MV-4-11 (cell line): ENCODE measurements at places on chromosomes 4 and X.

DNA sequence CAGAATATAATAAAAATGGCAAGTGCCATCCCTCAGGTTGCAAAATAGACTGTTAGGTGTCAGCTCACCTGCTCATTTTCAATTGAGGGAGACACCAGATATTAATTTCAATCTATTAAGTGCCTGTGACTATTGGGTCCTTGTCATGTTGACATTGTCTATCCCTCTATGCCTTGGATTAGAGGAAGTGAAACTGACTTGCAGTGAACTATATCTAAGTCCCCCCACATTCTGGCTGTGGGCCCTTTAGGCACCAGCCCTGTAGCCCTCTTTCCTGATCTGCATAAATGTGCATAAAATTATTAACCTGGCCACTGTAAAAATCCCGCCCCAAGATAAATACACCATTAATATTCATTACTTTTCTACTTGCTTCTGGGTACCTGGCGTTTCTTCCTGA lies 293.0 kb upstream of the CLNK start:
- peak; percentile 58 for DNase-seq

- no peak for DNase-seq
Observed at GRCh38 chr4:58760100-58760499, 1649.9 kb upstream of the IGFBP7 start.

- no peak for DNase-seq
Observed at GRCh38 chr4:675980-676870, 1.9 kb downstream of the MYL5 start.

- no peak for DNase-seq
Observed at GRCh38 chrX:117508021-117508420, 608.6 kb downstream of the KLHL13 start.

DNA sequence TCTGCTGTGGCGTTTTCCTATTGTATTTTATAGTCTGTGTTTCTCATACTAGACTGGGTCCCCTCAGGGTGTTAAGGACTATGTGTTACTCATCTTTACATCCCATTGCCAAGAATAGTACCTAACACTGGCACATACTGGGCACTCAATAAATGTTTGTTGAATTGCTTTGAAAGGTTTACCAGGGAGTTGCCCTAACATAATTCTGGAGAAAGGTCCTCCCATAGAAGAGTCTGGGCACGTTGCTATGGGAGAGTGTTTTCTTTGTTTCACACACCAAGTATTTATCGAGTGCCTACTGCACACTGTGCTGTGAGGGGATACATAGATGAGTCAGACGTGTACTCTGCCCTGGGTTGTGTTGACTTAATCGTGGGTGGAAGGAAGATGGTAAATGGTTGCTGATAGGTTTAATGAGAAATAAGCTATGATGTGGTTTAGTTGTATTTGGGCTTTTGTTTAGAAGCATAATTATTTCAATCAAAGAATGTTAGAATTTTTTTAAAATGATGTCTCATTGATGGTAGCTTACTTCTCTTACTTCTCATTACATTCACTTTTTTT lies 42.9 kb downstream of the AFF1 start:
- peak; percentile 34 for DNase-seq

DNA sequence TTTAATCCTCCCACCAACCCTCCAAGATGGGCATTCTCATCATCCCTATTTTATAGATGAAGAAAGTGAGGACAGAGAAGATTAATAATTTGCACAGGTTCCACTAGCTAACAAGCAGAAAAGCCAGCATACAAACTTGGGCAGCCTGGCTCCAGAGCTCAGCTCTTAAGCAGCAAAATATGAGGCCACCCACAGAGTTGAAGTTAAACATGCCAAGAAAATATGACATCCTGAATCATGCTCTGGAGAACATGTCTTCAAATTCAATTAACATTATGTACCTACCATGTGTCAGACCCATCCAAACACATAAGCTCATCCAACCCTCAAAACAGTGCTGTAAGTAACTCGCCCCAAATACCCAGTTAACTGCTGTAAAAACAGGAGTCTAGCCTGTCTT lies 33.9 kb downstream of the USP46 start:
- DNase-seq, result no peak

DNA sequence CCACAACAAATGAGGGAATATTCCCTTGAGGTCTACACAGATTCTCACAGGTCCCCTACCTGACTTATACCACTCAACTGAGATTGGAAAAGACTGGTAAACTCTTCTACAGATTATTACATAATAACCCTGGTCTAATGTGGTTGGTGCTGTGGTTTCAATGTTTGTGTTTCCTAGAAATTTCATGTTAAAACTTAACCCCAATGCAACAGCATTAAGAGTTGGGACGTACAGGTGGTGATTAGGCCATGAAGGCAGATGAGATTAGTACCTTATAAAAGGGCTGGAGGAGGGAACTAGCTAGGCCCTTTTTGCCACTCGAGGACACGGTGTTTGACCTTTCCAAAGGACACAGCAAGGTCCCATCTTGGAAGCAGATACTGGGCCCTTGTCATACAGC lies 84.3 kb upstream of the TAPT1 start:
- no peak for DNase-seq

DNA sequence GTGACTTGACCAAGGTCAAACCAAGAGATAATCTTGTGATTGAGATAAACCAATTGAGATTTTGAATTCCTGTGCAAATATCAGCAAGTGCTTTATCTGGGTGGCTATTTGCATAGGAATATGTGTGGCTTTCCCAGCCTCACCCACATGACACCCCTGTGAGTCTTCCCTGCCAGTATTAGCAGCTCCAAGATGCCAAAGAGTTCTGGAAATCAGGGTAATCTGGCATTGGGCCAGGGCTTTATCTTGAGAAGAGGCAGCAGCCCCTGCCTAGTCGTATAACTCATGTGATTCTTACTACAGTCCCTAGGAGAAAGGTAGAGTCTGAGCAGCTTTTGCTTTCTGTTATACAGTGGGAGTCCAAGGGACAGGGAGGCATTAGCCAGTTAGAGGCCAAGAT lies 87.7 kb downstream of the RLIM start:
- no peak for DNase-seq

DNA sequence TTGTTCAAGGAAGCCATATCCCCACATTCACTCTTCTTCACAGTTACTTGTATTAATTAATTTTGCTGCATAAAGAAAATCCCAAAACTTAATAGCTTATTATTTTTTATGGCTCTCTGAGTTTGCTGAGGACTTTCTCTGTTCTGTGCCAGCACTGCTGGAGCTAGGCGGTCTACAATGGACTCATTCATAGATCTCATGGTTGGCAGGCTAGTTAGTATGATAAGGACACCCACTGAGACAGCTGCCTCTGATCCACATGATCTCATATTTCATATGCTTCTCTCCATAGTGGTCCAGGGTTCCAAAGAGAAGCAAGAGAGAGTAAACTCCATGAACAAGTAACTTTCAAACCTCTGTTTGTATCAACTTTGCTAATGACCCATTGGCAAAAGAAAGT lies 170.2 kb downstream of the ADGRA3 start:
- no peak for DNase-seq

- DNase-seq, result no peak
Observed at GRCh38 chr4:10232114-10232513, 115.5 kb upstream of the WDR1 start.

DNA sequence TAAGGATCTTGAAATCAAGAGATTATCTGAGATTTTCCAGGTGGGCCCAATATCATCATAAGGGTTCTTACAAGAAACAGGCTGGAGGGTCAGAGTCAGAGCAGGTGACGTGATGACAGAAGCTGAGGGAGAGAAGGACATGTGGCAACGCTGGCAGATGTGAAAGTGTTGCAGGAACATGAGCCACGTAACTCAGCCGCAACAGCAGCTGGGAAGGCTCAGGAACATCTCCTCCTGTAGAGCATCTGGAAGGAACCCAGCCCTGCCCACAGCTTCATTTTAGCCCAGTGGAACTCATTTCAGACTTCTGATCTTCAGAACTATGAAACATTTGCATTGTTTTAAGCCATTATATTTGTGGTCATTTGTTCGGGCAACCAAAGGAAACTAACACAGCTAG lies 156.3 kb upstream of the VEGFC start:
- DNase-seq, result no peak

DNA sequence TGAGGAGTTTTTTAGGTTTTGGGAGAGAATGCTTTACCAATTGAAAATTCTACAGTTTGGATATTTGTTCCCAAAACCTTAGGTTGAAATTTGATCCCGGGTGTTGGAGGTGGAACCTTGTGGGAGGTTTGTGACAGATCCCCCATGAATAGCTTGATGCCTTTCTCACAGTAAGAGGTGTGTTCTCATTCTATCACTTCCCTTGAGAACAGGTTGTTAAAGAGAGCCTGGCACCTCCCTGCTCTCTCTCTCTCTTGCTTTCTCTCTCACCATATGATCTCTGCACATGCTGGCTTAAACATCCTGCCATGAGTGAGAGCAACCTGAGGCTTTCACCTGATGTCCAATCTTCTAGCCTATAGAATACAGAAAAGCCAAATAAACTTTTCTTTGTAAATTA lies 1475.5 kb upstream of the AGA start:
- no peak for DNase-seq

DNA sequence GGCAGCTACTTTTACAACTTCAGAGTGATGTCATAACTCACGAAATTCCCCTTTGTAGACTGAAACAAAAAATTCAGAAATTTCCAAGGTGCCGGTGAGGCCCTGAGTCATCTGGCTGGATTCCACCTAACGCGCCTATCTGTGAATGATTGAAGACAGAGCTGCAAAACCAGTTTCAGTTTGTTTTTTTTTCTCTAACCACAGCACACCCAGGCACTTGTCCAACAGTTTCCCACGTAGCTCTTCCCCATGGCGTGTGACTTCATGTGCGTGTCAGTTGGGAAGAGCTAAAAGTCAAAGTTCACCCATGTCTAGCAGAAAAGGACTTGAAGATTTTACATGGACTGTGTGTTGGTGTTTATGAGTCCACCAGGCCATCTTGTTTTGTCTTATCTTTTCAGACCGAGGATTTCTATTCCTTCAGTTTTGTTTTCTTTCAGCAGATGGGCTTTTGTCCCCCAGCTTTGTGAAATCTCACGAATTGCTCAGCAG lies 16.4 kb downstream of the TCEANC start:
- peak; percentile 75 for DNase-seq

DNA sequence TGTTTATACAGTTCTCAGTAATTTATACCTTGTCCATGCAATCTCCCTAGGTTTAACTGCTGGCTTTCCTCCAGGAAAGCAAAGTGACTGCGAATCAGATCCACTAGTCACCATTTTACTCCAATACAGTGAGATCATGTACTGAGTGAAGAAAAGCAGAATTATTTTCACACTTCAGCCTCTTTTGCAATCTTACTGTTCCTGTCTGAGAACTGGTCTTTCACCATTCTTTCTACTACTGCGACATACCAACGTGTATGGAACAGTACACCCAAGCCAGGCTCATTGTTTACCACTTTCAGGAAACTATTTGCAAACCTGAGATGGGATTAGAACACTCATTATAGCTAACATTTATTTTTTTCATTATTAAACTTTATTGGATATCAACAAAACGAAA lies 8.0 kb upstream of the MSL3 start:
- peak; percentile 19 for DNase-seq

- no peak for DNase-seq
Observed at GRCh38 chr4:65223601-65224000, 446.7 kb downstream of the EPHA5 start.

GRCh38 chrX:129933700-129934099 lies 27.7 kb downstream of the UTP14A start:
- no peak for DNase-seq

GRCh38 chrX:111506826-111507225 lies 4.6 kb upstream of the SERTM2 start:
- DNase-seq, result no peak

DNA sequence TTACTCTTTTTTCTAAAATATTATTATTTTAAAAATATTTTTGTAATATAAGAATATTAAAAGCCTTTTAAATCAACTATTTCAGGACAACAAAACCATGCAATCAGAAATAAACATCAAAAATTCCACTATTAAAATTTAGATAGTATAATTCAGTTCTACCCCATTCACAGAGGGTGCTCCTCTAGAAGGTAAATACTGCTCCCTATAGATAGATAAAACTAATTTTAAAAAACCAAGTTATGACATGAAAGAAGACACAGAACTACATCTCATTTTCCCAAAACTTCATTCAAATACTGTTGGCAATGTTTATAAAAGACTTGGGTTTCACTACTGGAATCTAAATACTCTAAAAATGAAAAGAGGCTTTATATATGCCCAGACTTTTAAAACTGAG lies 219.3 kb downstream of the SPOCK3 start:
- DNase-seq, result no peak

- no peak for DNase-seq
Observed at GRCh38 chr4:178205826-178206225, 763.6 kb upstream of the AGA start.

- no peak for DNase-seq
Observed at GRCh38 chr4:21290562-21290961, 590.3 kb downstream of the PACRGL start.

- peak; percentile 42 for DNase-seq
Observed at GRCh38 chr4:4995103-4995907, 24.0 kb downstream of the CYTL1 start.

DNA sequence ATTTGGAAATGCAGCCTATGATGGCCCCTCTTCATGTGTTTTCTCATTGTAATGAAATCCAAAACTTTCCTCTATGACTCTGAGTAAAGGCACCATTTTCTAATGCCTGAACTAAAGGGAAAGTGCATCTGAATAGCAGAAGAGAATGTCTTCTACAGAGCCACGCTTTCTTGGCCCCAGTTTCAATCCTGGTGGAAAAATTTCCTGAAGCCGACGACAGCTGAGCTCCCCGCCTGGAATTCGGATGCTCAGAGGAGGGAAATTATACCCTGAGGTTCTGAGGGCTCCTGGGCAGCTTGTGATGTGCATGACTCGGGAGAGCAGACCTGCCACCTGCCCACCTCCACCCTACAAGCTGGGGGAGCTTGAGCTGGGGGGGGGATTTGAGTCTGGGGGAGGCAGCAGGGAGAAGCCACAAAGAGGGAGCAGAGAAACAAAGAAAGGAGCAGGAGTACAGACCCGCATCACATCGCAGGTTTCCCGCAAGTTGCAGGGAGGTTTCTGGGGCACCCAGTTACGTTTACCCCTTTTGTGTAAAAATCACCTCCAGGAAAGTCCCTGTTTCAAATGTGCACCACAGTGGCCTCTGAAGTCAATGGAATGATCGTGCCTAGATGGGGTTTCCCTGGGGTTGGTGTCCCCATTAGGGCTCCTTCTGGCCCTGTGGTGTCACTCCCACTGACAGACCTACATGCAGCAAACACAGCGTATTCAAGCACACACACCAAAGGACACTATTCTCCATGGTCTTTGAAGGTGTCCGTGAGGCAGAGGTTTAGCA lies 145.6 kb upstream of the RBPJ start:
- no peak for DNase-seq

DNA sequence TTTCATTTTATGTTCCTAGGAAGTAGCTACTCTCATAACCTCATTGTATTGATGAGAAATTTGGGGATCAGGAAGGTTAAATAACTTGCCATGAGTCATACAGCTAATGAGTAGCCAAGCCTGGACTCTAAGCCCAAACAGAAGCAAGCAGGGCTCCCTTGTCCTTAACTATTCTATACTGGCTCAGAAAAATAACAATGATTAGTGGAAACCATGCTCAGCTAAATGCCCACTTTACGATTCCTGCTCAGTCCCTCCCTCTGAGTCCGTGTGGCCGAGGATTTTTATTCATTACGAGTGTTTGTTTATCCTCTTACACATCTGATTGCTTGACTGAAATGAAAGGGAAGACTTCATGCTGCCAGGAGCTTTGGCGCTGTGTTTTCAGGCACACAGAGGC lies 100.9 kb downstream of the SLC34A2 start:
- no peak for DNase-seq
